ENCODE measurements at places on chromosomes 12 and 14.
A peak's percentile ranks its signal among the peaks of the same experiment; 100 is the strongest.

GRCh38 chr12:57902478-57902969 lies 38.8 kb upstream of the ATP23 start:
- DNase-seq, result no peak

- DNase-seq, result no peak
Measured at GRCh38 chr14:65496178-65496993, 83.9 kb downstream of the FUT8 start.

GRCh38 chr12:105275997-105276733 lies 40.2 kb upstream of the APPL2 start:
- DNase-seq, result no peak

- DNase-seq, result no peak
Measured at GRCh38 chr14:76687611-76688382, 73.5 kb upstream of the VASH1 start.

DNA sequence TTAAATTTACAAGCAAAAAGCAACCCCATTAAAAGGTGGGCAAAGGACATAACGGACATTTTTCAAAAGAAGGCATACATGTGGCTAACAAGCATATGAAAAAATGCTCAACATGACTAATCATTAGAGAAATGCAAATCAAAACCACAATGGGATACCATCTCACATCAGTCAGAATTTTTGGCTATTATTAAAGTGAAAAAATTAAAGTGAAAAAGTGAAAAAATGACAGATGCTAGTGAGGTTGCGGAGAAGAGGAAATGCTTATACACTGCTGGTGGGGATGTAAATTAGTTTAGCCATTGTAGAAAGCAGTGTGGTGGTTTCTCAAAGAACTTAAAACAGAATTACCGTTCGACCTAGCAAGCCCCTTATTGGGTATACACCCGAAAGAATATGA lies 7.9 kb downstream of the OTOGL start:
- DNase-seq, result no peak

GRCh38 chr12:110661337-110661972 lies 27.5 kb downstream of the HVCN1 start:
- DNase-seq, result peak; percentile 19

Measured in stimulated activated CD4-positive, alpha-beta T cell treated with anti-CD3 and anti-CD28 coated beads, Interleukin-2, amount 100 ng/mL, for 48 hours (primary cell).